ENCODE measurements at places on chromosomes 12 and 14.
A peak's percentile ranks its signal among the peaks of the same experiment; 100 is the strongest.

DNA sequence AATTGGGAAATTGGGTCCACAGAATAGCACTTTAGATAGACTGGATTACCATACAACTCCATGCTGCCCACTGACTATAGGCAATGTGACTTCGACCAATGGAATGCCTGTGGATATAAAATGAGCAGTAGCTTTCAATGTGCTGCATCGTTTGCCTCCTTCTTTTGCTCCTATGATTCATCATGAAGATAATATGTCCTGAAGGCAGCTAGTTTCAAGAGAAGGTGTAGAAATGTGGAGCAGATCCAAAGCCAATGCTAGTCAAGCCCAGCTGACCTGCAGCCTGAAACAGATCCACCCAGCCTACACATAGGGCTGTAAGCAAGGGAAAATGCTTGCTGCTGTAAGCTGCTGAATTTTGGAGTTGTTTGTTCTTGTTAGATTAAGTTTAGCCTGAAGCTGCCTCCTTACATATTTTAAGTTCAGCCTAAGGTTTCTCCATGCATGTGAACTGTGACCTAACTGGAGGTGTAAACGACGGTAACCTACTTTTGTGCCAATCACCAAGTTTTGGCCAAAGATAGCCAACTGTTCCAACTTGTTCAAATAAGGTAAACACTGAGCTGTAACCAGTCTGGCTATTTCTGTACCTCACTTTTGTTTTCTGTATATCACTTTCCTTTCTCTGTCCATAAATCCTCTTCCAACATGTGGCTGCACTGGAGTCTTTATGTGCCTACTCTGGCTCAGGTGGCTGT, 169.1 kb upstream of the AVPR1A start:
- DNase-seq = no peak

- no peak for DNase-seq
Observed at GRCh38 chr12:26514364-26514763, 318.6 kb downstream of the ITPR2 start.

GRCh38 chr14:67490196-67490595, 1.7 kb upstream of the TMEM229B start:
- DNase-seq = no peak

GRCh38 chr12:108720757-108721514, 10.4 kb downstream of the CORO1C start:
- DNase-seq = no peak

- DNase-seq = no peak
Observed at GRCh38 chr12:450438-450837, 9.3 kb upstream of the B4GALNT3 start.

- DNase-seq = no peak
Observed at GRCh38 chr12:32181498-32182175, 75.0 kb downstream of the BICD1 start.

GRCh38 chr12:49131894-49132461, 783 bp upstream of the TUBA1B start:
- no peak for DNase-seq

GRCh38 chr12:117832459-117833457, 136.0 kb downstream of the KSR2 start:
- DNase-seq = no peak

GRCh38 chr12:34396006-34396860, 373.9 kb downstream of the ALG10 start:
- DNase-seq = peak; percentile 4

GRCh38 chr12:113766879-113767878, 198.9 kb downstream of the RBM19 start:
- DNase-seq = no peak

DNA sequence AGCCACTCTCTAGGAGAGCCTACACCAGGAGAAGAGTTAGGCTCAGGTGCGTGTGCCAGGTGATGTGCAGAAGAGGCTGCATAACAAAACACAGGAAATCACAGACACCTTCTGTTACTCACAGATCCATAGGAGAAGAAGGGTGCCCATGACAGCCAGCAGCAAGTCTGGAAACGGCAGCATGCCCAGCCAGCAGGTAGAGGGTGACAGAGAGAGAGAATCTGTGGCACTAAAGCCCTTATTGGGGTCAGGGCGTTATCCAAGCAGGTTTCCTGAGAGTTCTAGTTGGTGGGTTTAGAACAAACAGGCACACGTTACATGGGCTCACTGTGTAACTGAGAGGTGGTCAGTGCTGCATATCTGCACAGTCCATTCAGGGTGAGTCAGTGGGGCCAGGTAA, 14.9 kb upstream of the SLC8A3 start:
- no peak for DNase-seq

- no peak for DNase-seq
Observed at GRCh38 chr12:46921048-46921763, 95.4 kb upstream of the SLC38A4 start.

DNA sequence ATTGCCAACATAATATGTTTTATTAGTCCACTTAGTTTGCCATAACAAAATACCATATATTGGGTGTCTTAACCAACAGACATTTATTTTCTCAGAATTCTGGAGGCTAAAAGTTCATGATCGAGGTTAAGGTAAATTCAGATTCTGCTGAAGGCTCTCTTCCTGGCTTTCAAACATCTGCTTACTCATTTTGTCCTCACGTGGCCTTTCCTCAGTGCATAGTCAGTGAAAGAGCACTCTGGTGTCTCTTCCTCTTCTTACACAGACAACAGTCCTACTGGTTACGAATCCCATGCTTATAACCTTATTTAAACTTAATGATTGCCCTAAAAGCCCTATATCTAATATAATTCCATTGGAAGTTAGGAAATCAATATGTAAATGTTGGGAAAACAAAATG, 479.7 kb downstream of the FSCB start:
- DNase-seq = no peak

- no peak for DNase-seq
Observed at GRCh38 chr12:88860851-88861250, 280.6 kb upstream of the KITLG start.
